ENCODE measurements at places on chromosomes 4 and X.

- no peak for DNase-seq
Observed at GRCh38 chr4:62644372-62644771, 1444.2 kb downstream of the ADGRL3 start.

- no peak for DNase-seq
Observed at GRCh38 chrX:25066131-25066530, 50.4 kb upstream of the ARX start.

GRCh38 chr4:149031399-149031798 lies 589.2 kb upstream of the NR3C2 start:
- no peak for DNase-seq

DNA sequence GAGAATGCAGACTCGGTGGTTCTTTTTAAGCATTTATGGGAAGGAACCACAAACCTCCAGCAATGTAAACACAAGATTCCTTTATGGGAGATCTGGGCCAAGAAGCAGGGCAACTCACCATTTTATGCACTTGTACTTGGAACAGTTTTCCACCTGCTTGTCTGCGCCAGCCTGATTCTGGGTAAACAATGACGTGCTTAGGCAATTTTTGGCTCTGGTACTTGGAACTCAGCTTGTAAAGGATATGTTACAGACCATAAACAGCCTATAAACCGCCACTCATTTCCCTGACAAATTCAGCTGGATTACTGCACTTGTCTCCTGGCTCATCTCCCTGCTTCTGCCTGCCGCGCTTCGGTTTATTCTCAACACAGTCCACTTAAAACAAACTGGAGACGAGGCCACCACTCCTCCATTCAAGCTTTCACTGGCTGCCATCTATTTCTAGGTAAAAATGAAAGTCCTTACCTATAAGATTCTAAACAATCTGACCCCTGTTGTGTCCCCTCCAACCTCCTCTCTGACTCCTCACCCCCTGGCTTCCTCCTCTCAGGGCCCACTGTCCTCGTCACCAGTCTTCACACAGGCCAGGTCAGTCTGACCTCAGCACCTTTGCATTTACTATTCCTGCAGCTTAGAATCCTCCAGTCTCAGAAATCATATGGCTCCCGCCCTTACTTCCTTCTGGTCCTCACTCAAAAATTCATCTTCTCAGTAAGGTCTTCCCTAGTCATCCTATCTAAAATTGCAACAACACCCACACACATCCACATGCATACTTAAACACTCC lies 205.9 kb upstream of the GALNT7 start:
- no peak for DNase-seq

DNA sequence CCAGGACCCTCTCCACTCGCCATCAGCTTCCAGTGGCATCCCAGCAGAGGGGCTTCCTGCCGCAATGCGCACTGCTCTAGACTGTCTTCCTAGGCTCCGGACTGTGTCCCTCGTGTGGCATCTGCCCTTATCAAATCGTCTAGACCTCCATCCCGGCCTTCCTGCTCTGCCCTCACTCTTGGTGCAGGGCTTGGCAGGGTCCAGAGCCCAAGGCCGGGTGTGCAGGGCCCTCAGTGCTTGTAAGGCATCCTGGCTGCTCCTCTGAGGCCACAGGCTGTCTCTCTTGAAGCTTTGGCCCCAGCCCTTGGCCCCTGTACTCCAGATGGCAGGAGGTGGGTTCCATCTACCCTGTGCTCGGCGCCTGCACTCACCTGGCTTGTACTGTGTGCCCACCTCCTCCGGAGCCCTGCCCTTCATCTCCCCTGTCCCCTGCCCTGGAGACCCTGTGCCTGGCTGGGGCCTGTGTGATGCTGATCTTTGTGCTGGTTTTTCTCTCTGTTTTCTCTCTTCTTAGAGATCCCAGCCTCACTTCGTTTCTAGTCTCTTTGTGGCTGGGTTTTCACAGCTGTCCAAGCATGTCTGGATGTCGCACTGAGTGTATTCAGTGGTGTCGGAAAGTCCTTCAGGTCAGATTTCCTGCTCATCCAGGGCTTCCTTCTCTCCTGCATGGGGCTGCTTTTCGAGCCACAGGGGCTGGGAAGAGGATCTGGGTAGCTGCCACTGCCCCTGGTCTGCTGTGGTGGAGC lies 3.7 kb upstream of the TREX2 start:
- no peak for DNase-seq

DNA sequence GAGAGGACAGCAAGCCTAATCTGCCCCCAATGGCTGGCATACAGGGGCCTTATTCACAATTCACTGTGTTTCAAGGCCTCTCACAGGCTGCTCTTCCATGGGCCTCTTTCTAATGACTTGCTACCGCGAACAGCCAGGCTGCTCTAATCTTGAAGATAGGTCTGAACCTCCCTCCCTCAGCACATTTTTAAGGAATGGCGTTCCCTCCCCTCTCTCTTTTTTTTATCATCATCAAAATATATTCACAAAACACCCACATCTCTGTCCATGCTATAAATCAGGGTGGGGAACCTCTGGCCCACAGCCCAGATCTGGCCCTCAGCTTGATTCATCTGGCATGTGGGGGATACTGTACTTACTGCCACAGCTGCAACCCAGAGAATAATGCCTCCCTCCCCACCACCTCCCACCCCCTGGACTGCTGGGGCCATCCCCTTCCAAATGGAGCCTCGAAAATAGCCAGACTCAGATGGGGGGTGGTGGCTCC lies 76.2 kb upstream of the PLAC1 start:
- DNase-seq, result no peak

- no peak for DNase-seq
Observed at GRCh38 chr4:42315231-42315630, 82.1 kb upstream of the SHISA3 start.

- DNase-seq, result no peak
Observed at GRCh38 chrX:64205441-64205734, at the start of gene AMER1. Gene AMER1, minus strand, starts transcription at chrX:64205708. Its CDS starts 12,422 bp downstream, at chrX:64193286.

GRCh38 chr4:28015996-28016395 lies 1155.4 kb downstream of the STIM2 start:
- DNase-seq, result no peak

DNA sequence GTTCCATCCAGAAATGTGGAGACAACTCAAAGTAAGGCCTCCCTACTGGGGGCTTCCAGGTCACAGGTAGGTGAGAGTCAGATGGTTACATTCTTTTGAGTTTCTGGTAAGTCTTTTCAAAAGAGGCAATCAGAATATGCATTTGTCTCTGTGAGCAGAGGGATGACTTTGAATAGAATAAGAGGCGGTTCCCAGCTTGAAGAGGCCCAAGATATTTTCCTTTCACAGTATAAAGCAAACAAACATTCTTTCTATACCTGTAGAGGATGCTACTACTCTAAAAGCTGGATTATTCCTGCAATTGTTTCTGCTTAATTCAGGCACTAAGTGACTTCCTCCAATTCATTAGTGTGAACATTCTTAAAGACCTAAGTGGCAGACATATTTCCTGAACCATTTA lies 44.4 kb downstream of the DIAPH2 start:
- no peak for DNase-seq

- no peak for DNase-seq
Observed at GRCh38 chr4:37910091-37910486, 19.2 kb downstream of the TBC1D1 start.

- no peak for DNase-seq
Observed at GRCh38 chr4:168138143-168138542, 45.8 kb downstream of the ANXA10 start.

DNA sequence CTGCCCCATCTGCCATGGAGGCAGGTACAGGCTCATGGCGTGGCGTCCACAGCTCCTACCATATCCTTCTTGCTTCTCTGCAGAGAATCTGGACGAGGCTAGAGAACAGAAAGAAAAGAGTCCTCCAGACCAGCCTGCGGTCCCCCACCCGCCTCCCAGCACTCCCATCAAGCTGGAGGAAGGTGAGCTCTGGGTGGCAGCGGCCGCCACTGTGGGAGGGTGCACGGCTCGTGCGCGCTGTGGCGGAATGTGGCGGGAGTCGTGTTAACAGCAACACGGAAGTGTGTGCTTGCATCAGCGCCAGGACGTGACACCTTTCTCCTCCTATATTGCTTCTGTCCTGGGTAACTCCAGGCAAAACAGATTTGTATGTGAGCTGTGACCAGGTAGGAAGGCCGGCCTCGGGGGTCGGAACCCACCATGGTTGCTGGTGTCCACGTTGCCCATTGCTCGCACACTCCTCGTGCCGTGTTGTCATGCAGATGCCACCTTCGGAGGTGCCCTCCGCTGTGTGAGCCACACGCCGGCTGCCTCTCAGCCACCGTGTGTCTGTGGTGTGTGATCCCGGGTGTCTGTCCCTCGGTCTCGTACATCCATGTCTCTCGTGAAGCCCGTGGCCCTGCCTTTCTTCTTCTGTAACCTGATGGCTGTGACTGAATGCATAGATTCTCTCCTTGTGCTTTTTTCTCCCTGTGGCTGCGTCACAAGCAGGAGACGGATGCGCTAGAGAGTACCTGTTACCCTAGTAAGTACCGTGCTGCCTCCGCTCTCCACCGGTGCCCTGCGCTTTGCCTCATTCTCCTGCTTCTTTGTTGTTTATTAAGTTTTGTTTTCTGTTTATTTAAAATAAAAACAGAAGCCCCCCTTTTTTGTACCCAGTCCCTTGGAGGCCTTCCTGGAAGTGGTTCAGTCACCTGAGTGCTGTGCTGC lies 37.0 kb downstream of the NOP14 start:
- no peak for DNase-seq

DNA sequence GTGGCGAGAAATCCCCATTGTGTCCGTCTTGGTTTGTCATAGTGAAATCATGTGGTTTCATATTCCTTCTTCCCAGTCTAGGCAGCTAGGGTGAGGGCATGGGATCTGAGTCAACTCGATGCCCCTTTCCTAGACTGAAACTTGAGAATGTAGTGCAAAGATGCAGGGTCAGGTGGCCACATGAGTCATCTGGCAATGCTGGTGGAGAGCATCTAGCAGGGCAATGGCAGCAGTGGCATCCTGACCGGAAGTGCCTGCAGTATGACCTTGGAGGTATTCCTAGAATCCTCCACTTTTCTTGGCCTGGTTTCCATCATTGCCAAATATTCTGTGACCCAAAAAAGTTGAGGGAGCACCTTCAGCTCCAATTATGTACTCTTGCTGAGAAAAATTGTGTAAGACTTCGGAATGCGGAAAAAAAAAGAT lies 39.1 kb upstream of the TMEM184C start:
- DNase-seq, result no peak

GRCh38 chr4:138616775-138617174 lies 374.6 kb upstream of the SLC7A11 start:
- no peak for DNase-seq

DNA sequence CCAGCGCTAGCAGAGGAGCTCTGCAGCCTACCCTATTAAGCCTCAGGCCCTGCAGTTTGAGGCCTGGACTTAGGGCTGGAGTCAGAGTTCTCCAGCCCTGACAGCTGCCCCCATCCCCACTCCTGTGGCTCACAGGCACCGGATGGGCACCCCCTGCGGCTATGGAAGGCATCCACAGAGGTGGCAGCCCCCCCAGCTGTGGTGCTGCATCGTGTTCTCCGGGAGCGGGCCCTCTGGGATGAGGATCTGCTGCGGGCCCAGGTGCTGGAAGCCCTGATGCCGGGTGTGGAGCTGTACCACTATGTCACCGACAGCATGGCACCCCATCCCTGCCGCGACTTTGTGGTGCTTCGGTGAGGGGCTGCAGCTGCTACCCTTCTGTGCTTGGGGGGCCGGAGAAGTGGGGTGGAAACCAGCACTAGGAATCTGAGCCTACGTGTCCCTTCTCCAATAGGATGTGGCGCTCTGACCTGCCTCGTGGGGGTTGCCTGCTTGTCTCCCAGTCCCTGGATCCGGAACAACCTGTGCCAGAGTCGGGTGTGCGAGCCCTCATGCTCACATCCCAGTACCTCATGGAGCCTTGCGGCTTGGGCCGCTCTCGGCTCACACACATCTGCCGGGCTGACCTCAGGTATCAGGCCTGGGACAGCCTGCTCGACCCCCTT lies 76.2 kb downstream of the STARD8 start:
- DNase-seq, result no peak

DNA sequence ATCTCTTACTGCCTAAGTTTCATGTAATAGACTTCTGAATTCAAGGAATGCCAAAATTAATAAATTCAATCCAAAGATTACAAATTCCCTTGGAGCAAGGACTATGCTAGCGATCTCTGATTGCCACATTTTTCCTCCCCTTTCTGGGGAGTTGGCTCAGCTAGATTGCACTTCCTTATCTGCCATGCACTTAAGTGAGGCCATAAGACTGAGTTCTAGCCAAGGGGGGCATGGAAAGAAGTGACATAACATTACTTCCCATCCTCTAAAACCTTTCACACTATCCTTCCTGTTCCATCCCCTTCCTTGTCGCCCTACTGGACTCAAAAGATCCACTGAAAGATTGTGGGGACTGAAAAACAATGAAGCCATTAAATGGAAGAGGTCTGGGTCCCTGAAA lies 53.8 kb upstream of the TXK start:
- DNase-seq, result no peak

- no peak for DNase-seq
Observed at GRCh38 chr4:13449590-13449989, 34.5 kb downstream of the RAB28 start.

GRCh38 chr4:186240848-186241491 lies 13.7 kb downstream of the KLKB1 start:
- DNase-seq, result no peak

- DNase-seq, result no peak
Observed at GRCh38 chr4:15481961-15482745, 12.5 kb downstream of the CC2D2A start.

GRCh38 chr4:126215759-126216158 lies 901.0 kb downstream of the FAT4 start:
- no peak for DNase-seq

GRCh38 chr4:65018313-65018712 lies 609.1 kb upstream of the TECRL start:
- DNase-seq, result no peak

GRCh38 chr4:182113779-182114178 lies 129.4 kb upstream of the TENM3 start:
- DNase-seq, result no peak

DNA sequence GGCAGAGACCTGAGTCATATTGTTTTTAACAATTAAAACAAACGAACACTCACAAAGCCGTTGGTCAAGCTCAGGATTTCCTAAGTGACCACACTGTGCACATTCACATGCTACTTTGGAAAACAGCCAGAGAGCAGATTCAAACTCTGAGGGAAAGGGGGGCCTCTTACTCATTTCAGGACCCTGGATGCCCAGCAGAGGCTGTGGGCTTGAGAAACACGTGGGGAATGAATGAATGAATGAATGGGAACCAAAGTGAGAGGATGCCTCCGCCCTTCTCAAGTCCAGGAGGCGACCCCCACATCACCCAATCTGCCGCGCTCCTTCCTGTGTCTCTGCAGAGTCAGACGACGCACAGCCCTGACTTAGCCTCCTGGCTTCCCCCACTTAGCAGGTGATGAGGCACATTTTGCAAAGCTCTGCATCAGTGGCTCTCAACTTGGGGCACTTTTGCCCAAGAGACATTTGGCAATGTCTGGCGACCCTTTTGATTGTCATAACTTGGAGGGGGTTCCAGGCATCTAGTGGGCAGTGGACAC lies 76.0 kb downstream of the ABLIM2 start:
- DNase-seq, result no peak

- DNase-seq, result no peak
Observed at GRCh38 chr4:24965627-24966026, 52.8 kb upstream of the CCDC149 start.

All from stimulated activated CD8-positive, alpha-beta memory T cell treated with anti-CD3 and anti-CD28 coated beads, Interleukin-7, amount 100 ng/mL, for 1 hour (primary cell).